ENCODE measurements at places on chromosomes 6 and 20.

DNA sequence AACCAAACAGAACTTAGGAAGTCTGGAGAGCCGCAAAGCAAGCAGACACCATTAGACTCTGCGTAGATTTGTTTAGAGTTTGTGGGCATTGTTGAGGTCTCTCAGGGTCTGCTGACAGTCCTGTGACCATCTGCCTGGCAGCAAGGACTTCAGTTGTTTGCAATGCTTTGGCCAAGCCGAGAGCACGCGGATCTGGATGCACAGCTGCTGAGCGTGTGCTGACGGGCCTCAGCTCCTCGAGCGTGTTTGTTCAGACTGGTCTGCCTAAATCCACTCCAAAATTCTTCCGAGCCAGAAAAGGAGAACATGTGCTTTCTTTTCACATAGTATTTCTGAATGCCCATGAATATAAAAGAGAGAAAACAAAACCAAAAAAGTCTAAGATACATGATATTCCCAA is 159.0 kb downstream of the ZNF217 start:
- DNase-seq, result no peak

DNA sequence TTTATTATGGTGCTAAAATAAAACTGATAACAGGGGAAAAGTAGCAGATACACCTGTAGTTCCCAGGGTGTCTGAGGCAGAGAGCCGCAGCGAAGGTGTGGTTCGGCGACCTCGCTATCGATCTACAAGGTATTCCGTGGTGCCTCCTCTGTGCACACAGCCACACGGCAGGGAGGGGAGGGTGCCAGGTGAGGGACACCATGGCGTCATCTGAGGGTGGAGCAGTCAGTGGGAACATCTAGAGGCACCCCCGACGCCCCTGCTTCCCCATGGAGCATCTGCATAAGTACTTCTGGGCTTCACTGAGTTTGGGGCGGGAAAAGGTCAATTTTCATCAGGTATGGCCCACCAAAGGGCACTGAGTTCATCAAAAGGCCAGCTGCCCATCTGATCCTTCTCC is 243.3 kb downstream of the TAF4 start:
- DNase-seq, result no peak

DNA sequence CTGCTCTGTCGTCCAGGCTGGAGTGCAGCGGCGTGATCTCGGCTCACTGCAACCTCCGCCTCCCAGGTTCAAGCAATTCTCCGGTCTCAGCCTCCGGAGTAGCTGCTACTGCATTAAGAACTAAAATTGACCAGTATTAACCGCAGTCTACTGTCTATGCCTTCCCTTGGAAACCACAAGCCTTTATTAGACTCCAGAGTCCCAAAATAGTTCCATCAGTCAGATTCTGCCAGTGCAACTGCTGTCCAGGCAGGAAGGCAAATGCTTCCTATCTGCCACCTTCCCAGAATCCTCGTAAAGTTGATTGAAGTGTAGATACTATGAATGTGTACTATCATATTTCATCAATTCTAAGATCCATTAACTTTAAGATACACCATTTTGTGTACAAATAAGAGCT is 16.7 kb downstream of the KAT14 start:
- DNase-seq, result no peak

GRCh38 chr6:90072935-90073464 is 178.7 kb downstream of the GJA10 start:
- no peak for DNase-seq

GRCh38 chr6:136579800-136580199 is 29.6 kb upstream of the MAP7 start:
- DNase-seq, result no peak

GRCh38 chr6:4603291-4603690 is 172.9 kb upstream of the CDYL start:
- DNase-seq, result no peak

Data from activated CD4-positive, alpha-beta T cell treated with anti-CD3 and anti-CD28 coated beads, Interleukin-2, amount 50 U/mL, for 1 hour (primary cell).